NCI-H1105 treated with DMSO at 0.1 percent for 48 hours (cell line): ENCODE measurements at places on chromosomes 5 and 9.

- no peak for DNase-seq
Observed at GRCh38 chr9:4416467-4416866, 73.8 kb upstream of the SLC1A1 start.

DNA sequence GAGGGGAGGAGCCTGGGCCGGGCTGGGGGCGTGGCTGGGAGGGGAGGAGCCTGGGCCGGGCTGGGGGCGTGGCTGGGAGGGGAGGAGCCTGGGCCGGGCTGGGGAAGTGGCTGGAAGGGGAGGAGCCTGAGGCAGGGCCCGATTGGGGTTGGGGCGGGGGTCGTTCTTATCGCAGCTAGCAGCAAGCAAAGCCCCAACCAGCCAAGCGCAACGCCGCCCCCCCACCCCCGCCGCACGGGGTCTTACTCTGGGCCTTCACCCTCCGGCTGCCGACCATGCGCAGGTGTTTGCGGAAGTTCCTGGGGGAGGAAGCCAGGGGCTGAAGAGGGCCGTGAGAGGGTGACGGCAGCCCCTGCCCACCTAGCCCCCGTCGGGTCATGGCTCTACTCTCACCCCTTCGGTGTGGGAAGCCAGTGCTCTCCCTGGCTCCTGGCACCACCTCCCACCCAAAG is 5.0 kb downstream of the NSMF start:
- no peak for DNase-seq

DNA sequence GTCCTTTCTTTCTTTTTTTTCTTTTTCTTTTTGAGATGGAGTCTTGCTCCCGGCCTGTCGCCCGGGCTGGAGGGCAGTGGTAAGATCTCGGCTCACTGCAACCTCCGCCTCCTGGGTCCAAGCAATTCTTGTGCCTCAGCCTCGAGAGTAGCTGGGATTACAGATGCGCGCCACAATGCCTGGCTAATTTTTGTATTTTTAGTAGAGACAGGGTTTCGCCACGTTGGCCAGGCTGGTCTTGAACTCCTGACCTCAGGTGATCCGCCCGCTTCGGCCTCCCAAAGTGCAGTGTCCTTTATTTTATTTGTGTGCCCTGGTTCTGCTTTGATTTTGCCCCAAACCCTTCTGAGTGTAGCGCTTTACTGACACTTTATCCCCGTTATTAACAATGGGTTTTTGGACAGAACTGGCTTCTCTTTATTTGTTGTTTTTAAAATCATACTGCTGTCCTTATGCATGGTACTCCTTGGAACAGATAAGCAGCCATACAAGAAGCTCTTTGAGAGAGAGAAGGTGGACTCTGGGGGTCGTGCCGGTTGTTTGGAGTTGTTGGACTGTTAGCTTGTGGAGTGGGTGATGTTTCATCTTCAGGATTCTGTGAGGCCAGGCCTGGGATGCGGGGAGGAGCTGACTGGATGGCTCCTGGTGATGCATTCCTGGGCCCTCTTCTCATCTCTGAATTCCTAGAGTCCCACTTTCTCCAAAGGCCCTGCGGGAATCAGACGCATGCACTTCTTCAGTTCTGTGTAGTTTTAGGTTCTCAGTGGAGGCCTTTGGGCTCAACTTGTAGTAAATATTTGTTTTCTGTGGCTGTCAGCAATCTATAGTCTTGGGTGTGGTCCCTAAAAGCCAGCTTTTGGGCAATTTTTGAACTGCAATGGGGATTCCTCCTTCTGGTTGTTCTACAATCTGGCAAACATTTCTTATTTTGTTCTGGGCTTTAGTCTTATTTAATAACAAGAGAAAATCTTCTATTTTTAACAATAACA is 47.8 kb downstream of the PTTG1 start:
- DNase-seq, result no peak

DNA sequence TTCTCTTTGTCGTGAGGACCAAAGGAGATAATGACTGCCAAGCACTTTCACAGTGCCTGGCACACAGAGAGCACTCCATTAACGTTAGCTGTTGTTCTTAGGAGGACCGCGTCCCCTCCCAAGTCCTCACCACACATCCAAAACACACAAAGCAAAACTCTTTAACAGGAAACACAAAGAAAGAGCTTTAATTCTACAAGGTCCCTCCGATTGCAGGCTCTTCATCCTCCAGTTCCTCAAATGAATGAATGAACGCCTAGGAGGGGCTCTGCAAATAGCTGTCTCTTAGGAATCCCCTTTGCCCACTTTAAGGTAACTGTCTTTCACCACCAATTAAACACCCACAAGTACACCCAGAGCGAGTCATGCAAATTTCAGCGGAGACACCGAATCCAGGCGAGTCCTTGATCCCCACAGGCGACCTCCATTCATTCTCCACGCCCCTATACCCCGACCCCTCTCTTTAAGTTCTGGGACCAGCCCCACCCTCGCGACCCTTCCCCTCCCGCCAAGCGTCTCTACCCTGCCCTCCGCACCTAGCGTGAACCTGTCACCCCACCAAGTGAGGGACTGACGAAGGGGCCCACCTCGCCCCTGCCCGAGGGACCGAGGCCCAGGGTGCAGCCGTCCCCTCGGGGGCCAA is 644 bp downstream of the TSC1 start:
- DNase-seq, result no peak

DNA sequence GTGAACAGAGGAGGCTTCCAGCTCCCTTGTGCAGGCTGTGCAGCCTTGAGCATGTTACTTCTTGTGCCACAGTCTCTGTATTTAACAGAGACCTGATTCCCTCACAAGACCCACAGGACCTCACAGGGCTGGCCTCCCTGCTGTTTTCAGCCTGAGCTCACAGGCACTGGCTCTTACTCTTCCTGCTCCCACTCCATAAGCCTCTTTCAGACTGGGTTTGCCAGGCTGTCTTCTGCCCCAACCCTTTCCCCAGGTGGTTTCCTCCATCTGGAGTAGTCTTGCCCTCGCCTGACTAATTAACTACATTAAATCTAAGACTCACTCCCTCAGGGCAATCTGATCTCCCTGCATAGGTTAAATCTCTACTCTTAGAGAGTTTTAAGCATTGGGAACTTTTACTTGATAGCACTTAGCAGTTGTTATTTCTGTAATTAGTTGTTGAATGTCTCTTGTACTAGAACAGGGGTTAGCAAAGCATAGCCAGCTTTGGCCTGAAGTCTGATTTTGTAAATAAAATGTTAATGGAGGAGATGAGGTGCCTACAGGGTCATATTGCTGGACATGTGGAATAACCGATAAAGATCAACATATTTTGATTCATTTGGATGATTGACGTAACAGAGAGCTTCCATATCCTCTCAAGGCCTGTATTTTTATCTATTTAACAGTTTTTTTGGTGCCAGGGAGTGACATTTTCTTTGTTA is 28.6 kb upstream of the SPATA31E1 start:
- DNase-seq, result no peak

GRCh38 chr9:112997236-112997941 is 14.6 kb downstream of the ZNF883 start:
- DNase-seq, result no peak
